KBM-7 (cell line): ENCODE measurements at places on chromosomes 2 and 18.
A peak's percentile ranks its signal among the peaks of the same experiment; 100 is the strongest.

DNA sequence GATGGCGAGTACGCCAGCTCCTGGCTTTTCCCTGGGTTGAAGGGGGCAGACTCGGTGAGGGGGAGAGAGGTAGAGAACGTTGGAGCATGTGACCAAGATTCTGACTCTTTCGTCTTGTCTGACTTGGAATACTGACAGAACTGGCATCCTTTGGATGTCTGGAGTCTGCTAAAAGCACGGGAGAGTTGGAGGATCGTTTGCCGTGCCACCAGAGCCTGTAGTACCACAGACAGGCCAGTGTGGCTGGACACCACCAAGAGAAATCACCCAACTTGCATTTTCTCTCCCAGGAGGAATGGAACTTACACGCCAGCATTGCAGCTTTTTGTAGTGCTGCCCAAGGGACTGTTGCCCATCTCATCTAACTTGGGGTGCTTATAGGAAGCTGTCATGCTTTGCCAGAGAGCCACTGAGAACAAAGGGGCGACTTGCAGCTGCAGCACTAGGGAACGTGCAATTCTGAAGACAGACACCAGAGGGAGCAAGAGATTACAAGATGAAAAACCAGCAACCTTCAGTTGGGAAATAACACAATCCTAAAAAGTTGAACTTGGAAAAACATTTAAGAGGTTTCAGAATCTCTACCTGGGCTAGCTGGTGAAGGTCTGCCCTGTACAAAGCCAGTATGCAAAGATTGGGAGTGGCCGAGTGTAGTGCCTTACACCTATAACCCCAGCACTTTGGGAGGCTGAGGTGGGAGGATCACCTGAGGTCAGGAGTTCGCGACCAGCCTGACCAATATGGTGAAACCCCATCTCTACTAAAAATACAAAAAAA, 24.1 kb downstream of the PSMG2 start:
- DNase-seq: peak; percentile 83

GRCh38 chr18:55576001-55576400, 12.0 kb downstream of the TCF4 start:
- DNase-seq: no peak

- DNase-seq: no peak
These were observed 19.7 kb upstream of the DYNC2LI1 start for GRCh38 chr2:43754180-43754579.

- no peak for DNase-seq
These were observed 1.8 kb downstream of the B3GNT7 start for GRCh38 chr2:231397011-231397927.

- DNase-seq: no peak
These were observed 7.1 kb upstream of the IL1RL1 start for GRCh38 chr2:102304268-102304667.

GRCh38 chr2:117835990-117836760, 21.7 kb downstream of the DDX18 start:
- no peak for DNase-seq

- no peak for DNase-seq
These were observed 7.1 kb downstream of the MTA3 start for GRCh38 chr2:42575458-42576064.

DNA sequence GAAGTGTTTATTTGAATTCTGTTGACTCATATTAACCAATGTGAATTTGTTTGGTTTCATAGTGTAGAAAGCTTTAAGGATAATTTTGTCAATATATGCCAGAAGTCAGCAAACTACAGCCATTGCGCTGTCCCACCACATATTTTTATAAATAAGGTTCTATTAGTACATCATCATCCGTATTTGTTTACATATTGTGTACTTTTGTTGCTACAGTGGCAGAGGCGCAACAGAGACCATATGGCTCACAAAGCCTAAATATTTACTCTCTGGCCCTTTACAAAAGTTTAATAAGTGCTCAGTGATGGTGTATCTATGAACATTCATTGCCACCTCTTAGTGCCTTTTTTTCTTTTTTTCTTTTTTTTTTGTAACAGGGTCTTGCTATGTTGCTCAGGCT, 6.4 kb downstream of the ERLEC1 start:
- DNase-seq: no peak

DNA sequence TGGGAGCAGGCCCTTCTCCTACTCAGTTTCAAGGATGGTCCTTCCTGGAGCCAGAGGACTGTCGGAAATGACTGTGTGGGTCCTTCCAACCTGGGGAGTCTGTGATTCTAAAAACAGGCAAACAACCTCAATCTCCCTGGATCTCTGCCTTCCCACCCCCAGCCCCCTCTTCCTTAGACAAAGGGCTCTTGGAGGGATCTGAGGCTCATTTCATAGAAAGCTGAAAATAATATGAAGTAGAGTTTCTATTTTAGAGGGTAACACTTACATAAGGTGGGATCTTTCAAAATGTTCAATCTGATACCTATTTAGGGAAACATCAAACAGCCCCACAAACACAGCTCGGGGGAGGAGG, 69.4 kb downstream of the RHOB start:
- DNase-seq: no peak

GRCh38 chr2:157107877-157108276, 149.6 kb upstream of the GALNT5 start:
- DNase-seq: no peak

DNA sequence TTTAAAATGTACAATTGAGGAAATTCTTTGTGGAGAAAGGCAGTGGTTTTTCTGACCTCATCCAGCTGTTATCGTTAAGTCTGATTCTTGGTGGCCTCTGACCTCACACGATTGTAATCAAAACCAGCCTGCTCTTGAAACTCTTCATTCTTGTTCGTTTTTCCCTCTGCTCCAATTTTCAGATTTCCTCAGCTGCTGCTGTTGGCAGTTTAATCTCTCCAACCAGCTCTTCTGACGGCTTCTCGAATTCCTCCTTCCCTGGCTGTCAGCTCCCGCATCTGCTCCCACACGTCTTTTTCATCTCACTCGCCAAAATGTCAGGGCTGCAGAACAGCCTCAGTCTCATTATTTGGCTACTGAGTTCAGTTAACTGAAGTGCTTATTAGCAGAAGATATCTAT, 136.1 kb downstream of the DCDC2C start:
- no peak for DNase-seq

DNA sequence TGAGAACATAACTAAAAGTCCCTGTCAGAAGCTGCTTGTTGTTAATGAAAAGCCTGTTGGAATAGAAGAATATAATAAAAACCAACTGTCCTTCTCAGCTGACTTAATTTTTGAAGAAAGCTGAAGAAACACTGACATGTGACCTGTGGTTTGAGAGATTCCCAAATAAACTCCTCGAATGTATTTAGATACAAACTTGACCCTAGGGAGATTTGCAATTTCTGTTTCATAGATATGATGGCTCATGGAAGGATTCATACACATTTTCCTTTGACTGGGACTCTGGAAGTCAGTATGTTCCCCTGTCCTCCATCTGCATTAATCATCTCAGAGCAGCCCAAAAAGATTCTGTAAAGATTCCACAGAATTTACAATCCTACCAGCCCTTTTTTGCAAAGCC, 195.1 kb downstream of the TMEM247 start:
- no peak for DNase-seq

DNA sequence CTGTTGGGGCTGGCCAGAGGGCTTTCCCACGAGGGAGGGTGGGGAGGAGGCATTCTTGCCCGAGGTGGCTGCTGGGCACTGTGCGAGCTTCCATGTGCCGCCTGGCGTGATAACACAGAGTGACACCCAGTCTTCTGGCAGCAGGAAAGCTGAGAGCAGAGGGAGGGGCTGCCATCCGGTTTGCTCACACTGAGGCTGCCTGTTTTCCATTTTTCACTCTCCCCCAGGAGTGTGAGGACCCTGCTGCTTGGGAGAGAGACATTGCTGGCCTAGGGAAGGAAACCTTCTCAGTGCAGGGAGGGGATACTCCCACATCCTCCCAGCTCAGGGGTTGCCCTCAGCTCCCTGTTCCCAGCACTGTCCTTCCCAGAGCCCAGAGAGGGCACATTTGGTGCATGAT, 73.1 kb downstream of the INHBB start:
- no peak for DNase-seq

DNA sequence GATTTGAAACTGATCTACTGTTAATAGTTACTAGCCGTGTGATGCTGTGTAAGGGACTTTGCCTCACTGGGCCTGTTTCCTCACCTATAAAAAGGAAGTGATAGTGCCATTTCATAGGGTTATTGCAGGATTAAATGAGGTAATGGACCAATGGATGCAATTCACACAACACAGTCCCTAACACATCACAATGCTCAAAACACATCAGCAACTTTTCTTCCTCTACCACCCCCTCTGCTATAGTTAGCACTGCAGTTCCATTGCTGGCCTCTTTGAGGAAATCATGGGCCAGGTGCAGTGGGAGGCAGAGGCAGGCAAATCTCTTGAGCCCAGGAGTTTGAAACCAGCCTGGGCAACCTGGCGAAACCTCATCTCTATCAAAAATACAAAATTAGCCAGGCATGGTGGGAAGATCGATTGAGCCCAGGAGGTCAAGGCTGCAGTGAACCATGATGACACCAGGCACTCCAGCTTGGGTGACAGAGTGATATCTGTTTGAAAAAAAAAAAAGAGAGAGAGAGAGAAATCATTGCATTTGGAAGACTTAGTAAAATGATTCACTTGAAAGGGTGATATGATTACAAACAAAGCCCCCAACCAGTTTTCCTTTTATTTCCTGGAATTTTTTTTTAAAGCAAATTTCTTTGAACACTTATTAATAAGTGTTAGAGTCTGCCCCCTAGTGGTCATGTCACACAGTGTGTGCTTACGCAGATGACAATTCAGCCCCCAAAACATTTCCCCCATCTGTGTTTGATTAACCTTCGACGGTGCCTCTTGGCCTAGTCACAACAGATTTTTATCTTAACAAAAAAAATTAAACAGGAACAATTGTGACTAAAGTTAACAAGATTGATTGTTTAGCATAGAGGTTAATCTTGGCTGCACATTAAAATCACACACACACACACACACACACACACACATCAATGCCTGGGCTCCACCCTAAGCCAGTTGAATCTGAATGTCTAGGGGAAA, 88.6 kb upstream of the BCL11A start:
- peak; percentile 56 for DNase-seq

GRCh38 chr2:222427646-222428301, 3.4 kb downstream of the SGPP2 start:
- DNase-seq: no peak

GRCh38 chr2:15300624-15301573, 260.2 kb downstream of the NBAS start:
- DNase-seq: peak; percentile 88

DNA sequence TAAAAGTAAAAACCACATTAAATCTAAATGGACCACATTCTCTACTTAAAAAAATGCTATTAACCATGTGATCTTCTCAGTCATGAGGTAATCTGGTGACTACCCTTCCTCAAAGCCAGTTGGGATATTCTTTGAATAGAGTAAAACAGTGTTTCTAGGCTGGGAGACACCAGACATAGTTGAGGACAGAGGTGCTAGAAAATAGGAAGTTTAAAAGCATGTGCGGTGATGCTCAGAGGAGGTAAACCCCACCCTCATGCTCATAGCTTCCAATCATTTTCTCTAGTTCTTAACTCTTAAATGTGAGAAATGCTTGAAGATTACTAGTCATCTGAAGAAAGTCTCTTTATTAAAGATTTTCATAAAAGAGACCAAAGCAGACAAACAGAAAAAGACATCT, 30.7 kb upstream of the ELAC1 start:
- no peak for DNase-seq

- no peak for DNase-seq
These were observed 499.2 kb upstream of the FAM98A start for GRCh38 chr2:34098256-34098655.

GRCh38 chr2:239595726-239596125, 194.9 kb upstream of the HDAC4 start:
- DNase-seq: no peak

GRCh38 chr2:175595139-175595538, 406.9 kb downstream of the LNPK start:
- DNase-seq: no peak

DNA sequence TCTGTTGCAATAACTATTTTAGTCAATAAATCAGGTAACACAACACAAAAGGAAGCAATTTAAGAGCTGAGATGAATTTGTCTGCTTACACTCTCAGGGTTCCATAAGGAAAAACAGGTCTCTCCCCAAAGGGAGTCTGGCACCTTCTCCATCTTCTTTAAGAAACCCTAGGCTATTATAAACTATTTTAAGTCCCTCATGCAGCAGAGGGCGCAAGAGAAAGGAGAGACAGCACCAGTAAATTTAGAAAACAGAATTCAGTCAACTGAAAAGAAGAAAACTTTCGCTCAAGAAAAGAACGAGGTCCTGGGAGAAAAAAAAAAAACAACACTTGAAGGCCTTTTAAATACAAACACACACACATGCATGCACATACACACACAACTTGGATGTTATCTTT, 19.1 kb downstream of the SULT1C4 start:
- DNase-seq: peak; percentile 61

GRCh38 chr2:37985333-37985732, 60.2 kb downstream of the RMDN2 start:
- DNase-seq: no peak

- DNase-seq: no peak
These were observed 279.4 kb downstream of the CCDC178 start for GRCh38 chr18:33161131-33161530.

GRCh38 chr2:24024018-24024417, 14.1 kb downstream of the MFSD2B start:
- no peak for DNase-seq

DNA sequence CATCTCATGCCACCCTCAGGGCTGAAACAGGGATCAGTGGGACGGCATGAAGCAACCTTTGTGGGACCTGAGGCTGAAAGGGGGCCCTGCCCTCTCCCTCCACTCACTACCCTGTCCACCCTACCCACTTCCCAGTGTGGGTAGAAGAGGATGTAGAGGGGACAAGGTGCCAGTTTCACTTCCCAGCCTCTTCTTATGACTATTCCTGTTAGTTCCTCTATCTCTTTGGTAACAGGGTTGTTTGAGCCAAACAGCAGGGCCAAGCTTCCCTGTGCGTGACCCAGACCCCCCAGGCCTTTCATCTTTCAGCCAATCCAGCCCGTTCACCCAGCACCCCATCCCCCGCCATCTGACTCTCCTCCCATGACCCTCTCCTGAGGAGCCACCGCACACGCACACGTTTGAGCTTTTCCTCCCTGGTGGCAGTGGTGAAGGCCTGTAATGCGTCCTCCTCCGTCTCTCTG, 82.3 kb downstream of the STPG4 start:
- DNase-seq: peak; percentile 43

DNA sequence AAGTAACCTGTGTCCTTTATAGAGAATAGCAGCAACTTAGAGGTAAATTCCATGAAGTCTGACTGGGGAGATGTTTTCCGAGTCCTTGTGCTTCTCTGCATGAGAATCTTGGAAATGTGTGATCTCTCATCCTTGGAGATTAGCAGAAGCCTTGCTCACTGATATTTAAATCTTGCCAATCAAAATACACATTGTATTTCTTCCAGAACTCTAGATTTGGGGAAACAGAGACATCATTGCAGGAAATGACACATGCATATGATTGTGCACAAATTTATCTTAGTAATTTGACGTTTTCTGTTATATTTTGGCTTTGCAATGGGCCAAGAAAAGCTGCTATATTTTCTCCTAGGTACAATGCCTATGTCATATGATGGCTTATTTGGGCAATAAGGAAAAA, 182.6 kb downstream of the ZNF804A start:
- no peak for DNase-seq

GRCh38 chr18:57864615-57865121, 61.6 kb upstream of the ATP8B1 start:
- DNase-seq: no peak

GRCh38 chr2:159150280-159150746, 136.2 kb downstream of the WDSUB1 start:
- no peak for DNase-seq
